ENCODE measurements at places on chromosomes 2 and 18.

GRCh38 chr2:29130295-29130694, 15.1 kb downstream of the CLIP4 start:
- DNase-seq: no peak

DNA sequence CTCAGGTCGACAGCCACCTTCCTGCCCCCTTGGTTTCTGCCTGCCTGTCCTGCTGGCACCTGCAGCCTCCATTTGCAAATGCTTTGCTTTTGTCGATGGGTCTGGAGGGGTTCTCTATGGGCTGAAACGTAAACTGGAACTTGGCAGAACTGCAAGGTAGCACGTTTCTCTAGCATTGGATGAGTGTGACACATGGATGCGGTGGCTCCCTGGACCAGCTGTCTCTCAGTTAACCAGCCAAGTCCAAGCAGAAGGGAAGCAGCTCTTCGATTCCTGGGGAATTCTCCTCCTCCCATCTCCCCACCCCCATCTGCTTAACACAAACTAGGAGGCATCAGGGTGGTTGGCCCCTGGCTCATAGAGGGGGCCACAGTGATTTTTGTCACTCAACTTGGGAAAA, 57.3 kb downstream of the ITGB1BP1 start:
- DNase-seq: no peak

DNA sequence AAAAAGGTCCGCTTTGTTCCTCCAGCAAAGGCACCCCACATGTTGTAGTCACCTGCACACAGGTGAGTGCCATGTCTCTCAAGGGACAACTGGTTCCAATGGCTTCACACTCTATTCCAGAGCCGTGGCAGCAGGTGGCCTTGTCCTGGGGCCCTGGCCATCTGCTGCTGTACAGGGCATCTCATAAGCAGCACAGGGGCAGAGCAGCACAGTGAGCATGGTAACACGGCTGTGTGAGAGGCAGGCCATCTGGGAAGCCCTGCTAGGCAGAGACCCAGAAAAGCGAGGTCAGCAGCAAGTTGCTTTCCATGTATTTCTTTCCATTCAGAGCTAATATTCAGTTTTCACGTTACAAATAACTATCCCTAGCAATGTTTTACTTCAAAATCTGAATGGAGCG, 54.7 kb downstream of the CMPK2 start:
- no peak for DNase-seq

- no peak for DNase-seq
These were observed 5.8 kb downstream of the PTPN4 start for GRCh38 chr2:119765433-119766002.

GRCh38 chr18:7592305-7593071, 25.4 kb downstream of the PTPRM start:
- DNase-seq: no peak

Measured in dermis microvascular lymphatic vessel endothelial cell (primary cell).